ENCODE measurements at places on chromosomes 11 and 22.

- no peak for DNase-seq
These were observed 125.5 kb upstream of the MTMR2 start for GRCh38 chr11:96049426-96049825.

- no peak for DNase-seq
These were observed 39.1 kb upstream of the SMIM38 start for GRCh38 chr11:69116671-69117070.

- DNase-seq, result no peak
These were observed 176.0 kb downstream of the ARHGAP42 start for GRCh38 chr11:100863080-100863581.

DNA sequence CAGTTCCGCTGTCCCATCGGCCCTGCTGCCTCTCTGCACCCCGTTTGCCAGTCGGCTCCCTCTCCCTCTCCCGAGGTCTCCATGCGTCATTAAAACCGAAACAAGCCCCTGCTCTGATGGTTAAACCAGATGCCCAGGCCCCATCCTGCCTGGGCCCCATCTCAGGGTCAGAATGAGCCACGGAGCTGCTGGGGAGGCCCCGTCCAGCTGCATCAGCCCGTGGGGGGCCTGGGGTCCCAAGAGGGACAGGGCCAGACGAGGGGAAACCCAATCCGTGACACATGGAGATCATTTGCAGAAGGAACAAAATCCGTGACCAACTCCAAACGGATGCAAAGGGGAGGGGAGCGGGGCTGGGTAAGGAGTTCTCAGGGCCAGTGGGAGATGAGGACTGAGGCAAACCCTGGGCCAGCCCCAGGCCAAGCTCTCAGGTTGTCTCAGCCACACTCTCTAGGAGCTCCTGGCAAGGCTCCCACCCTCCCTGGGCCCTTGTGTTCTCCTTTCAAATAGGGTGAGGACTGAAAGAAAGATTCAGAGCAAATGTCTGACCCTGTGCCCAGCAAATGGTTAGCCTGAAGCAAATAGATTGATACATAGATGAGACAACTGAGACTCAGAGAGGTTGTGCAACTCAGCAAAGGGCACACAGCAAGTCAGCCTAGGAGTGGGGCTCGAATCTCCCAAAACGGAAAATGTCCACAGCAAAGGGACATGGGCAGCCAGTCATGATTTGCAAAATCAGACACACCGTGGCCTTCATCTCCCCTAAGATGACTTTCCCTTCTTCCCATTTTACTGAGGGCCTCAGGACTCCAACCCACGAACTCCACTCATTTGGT is 162.1 kb downstream of the MN1 start:
- DNase-seq, result no peak

GRCh38 chr11:63874511-63874910 is 35.6 kb downstream of the MARK2 start:
- no peak for DNase-seq

- DNase-seq, result no peak
These were observed 27.6 kb upstream of the PPFIA1 start for GRCh38 chr11:70242885-70243284.

GRCh38 chr11:74520316-74520715 is 26.8 kb upstream of the LIPT2 start:
- no peak for DNase-seq

Data from stimulated activated CD8-positive, alpha-beta memory T cell treated with anti-CD3 and anti-CD28 coated beads, Interleukin-15, amount 100 ng/mL, for 24 hours (primary cell).